ENCODE measurements at places on chromosomes 16 and 17. TPM values are rescaled to one million over a fixed set of nuclear protein-coding genes. Genes with fewer than 3 reads are reported as not detected.
A peak's percentile ranks its signal among the peaks of the same experiment; 100 is the strongest.

The RND2 gene
- total RNA-seq, result 0.26 TPM

- H3K36me3 ChIP-seq, result no peaks in the 10 kb centered on the region
- no peak overlapping the region for H3K4me3 ChIP-seq
Observed at GRCh38 chr16:3115003-3115402, 2.6 kb downstream of the ZNF205 start.

GRCh38 chr16:69469807-69470561 lies 45.6 kb downstream of the CYB5B start:
- no peak overlapping the region for H3K4me3 ChIP-seq
- no peak overlapping the region for H3K27ac ChIP-seq
- no peaks in the 10 kb centered on the region for H3K4me1 ChIP-seq
- peaks cover 19% of the 10 kb centered on the region for H3K36me3 ChIP-seq
- no peak for DNase-seq

The MYLK3 gene
- total RNA-seq, result 0.68 TPM

- H3K27me3 ChIP-seq, result no peaks in the 10 kb centered on the region
- no peak for DNase-seq
- H3K4me1 ChIP-seq, result peaks cover 10% of the 10 kb centered on the region
Observed at GRCh38 chr17:69961501-69962145, 113.4 kb upstream of the KCNJ16 start.

- H3K27ac ChIP-seq, result no peak overlapping the region
- H3K4me1 ChIP-seq, result peaks cover 34% of the 10 kb centered on the region
- no peaks in the 10 kb centered on the region for H3K27me3 ChIP-seq
- DNase-seq, result peak; percentile 79
Observed at GRCh38 chr16:56643080-56643778, 4.8 kb downstream of the MT1A start.

DNA sequence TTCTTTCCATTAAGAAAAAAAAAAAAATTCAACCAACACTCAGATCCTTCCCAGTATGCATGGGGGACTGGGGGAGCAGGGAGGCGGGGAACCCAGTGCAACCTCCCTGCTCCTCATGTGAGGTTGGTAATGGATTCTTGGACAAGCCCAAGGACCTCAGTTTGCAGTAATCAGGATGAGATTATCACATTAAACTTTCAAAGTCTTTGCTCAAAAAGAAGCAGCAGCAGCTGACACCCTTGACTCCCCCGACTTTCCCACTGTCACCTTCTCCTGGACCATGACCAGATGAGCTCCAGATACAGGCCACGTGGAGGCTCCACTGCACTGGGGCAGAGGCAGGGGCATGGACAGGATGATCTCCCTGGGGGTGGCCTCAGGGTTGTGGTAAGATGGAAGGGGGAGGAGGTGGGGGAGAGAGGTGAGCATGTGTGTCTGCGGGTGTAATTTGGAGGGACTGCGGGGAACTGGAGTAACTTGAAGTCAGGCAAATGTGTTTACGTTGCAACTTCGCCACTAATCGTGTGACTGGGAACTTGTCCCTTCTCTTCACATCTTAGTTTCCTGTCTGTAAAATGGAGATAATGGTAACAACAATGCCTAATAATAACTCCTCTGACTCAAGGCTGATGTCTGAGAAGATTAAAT lies 19.8 kb downstream of the ZNF385C start:
- no peaks in the 10 kb centered on the region for H3K36me3 ChIP-seq
- no peak overlapping the region for H3K27ac ChIP-seq
- no peaks in the 10 kb centered on the region for H3K27me3 ChIP-seq
- no peak for DNase-seq

The SPNS3 gene
- 15.9 TPM for total RNA-seq

The SLFN13 gene
- total RNA-seq, result 38.5 TPM

GRCh38 chr17:65598746-65599145 lies 37.3 kb upstream of the AXIN2 start:
- H3K4me3 ChIP-seq, result no peak overlapping the region
- no peaks in the 10 kb centered on the region for H3K36me3 ChIP-seq
- DNase-seq, result no peak
- no peaks in the 10 kb centered on the region for H3K27me3 ChIP-seq

The ARL5C gene
- total RNA-seq, result not detected

GRCh38 chr17:75457047-75457654 lies 716 bp downstream of the TMEM94 start:
- DNase-seq, result no peak
- peak overlapping the region; percentile 88 for H3K4me3 ChIP-seq
- peak overlapping the region; percentile 47 for H3K27ac ChIP-seq
- peaks cover 49% of the 10 kb centered on the region for H3K4me1 ChIP-seq
- no peaks in the 10 kb centered on the region for H3K36me3 ChIP-seq

The RMI2 gene
- 38.0 TPM for total RNA-seq

DNA sequence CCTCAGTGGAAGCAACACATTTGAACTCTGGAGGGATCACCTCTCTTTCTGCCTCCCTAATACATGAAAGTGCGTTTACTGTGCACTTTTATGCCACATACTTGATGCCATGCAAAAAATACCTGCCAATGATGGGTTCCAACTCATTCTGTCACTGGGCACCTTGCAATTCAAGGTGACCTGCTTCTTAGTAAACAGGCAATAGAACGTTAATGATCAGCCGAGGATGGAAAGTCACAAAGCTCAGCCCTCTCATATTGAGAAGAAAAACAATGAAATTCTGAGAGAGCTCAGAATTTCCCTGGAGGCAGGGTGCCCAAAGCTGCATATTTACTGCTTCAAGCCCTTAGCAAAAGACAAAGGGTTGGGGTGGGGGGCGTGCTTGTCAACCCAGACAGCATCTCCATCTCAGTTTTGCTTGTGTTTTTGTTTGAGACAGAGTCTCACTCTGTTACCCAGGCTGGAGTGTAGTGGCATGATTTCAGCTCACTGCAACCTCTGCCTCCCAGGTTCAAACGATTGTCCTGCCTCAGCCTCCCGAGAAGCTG lies 23.2 kb downstream of the LITAF start:
- no peak overlapping the region for H3K27ac ChIP-seq
- H3K27me3 ChIP-seq, result no peaks in the 10 kb centered on the region
- no peaks in the 10 kb centered on the region for H3K4me1 ChIP-seq

DNA sequence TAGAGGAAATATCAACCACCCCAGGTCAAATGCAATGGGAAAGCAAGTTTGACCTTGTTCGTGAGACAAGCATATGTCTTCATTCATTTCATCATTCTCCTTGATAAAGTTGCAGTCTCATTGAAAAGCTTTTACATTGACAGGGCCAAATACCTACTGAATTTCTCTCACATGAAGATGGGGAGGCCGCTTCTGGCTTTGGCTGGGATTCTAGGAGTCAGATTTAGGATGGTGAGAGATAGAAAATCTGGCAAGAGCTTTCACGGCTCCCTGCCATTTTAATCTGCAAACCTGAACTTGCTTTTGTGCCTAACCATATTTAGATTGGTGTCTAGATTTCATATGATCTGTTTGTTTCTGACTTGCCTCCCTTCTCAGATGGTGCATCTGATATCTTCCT lies 88.0 kb downstream of the TMEM100 start:
- H3K36me3 ChIP-seq, result no peaks in the 10 kb centered on the region
- H3K27ac ChIP-seq, result no peak overlapping the region
- DNase-seq, result no peak

GRCh38 chr17:4908301-4908700 lies 5.4 kb upstream of the CHRNE start:
- H3K27me3 ChIP-seq, result no peaks in the 10 kb centered on the region
- DNase-seq, result no peak

The C16orf89 gene
- not detected for total RNA-seq

The DLG4 gene
- total RNA-seq, result 32.8 TPM
